ENCODE measurements at places on chromosomes 3 and 15.
A peak's percentile ranks its signal among the peaks of the same experiment; 100 is the strongest.

GRCh38 chr15:32775103-32775502 lies 57.3 kb downstream of the GREM1 start:
- DNase-seq: no peak

GRCh38 chr15:72365844-72366243 lies 10.0 kb downstream of the HEXA start:
- DNase-seq: no peak

DNA sequence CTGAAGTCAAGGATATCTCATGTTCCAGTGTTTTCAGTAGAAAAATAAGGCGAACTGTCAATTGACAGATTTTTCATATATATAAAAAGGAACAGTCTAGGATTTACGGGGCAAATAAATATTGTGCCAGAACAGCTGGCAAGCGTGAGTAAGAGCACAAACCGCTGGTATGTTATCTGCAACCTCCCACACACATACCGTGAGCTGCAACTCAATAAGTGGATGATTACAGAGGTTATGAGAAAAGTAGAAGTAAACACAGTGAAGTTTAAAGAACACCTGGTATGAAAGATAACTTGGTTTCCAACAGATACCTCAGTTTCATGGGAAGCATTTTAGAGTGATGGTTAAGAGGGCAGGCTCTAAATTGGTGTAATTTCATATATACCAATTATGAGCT lies 733.4 kb downstream of the TUSC7 start:
- no peak for DNase-seq

- DNase-seq: no peak
Measured at GRCh38 chr3:152300029-152300731, 31.5 kb downstream of the MBNL1 start.

DNA sequence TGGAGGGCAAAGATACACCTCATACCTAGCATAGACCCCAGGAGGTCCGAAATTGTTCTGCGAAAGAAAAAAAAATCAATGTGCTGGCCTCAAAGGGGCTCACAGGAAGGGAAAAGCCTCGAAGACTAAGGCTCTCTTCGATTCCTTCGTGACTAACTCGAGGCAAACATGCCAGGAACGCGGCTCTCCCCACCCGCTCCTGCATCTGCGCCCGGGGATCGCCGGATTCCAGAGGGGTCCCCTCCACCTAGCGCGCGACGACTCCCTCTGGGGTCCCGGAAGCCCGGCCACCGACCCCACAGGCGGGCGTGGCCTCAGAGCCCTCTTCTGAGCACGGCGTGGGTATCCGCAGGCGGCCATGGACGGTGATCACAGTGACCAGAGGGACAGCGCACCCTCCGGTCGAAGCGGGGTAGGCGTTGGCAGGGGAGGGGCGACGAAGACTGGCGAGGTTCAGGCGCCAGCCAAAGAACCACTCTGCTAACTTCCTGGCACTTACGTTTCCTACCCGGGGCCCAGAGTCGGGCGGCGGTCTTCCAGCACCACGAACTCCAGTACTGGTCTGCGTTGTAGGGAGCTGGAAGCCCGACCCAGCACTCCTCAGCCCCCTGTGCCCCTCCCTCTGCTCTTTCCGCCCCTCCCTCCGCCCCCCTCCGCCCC lies 515 bp upstream of the EIF3J start:
- peak; percentile 90 for DNase-seq

DNA sequence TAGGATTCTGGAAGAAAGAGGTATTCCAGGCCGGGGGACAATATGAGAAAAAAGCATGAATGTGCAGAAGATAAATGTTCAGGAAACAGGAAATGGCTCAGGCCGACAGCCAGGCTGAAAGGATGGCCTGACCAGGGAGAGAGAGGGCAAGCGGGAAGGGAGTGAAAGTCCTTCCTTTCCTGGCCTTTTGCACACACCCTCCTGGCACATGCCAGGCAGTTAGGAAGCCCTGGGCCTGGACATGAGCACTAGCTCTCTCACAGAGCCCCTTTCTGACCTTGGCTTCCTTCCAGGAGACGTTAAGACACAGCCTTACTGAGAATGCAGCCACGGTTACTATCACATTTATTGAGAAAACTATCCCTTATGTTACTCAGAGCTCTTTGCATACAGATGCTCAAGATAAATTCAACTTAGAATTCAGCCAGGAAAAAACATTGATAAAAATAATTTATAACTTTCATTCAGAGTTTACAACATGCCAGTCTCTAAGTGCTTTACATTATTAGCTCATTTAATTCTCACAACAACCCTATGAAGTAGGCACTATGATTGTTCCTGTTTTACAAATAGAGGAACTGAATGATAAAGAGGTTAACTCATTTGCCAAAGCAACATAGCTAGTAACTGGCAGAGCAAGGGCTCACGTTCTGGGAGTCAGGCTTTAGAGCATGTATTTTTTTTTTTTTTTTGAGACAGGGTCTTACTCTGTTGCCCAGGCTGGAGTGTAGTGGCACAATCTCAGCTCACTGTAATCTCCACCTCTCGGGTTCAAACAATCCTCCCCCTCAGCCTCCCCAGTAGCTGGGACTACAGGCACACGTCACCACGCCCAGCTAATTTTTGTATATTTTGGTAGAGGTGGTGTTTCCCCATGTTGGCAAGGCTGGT lies 39.4 kb upstream of the SMAD3 start:
- DNase-seq: no peak
